ENCODE measurements at places on chromosomes 12 and 14. TPM values are rescaled to one million over a fixed set of nuclear protein-coding genes. Genes with fewer than 3 reads are reported as not detected.
A peak's percentile ranks its signal among the peaks of the same experiment; 100 is the strongest.

- DNase-seq: no peak
These were observed 53.7 kb downstream of the FOXN4 start for GRCh38 chr12:109255377-109255776.

GRCh38 chr14:54108481-54109471 is 152.2 kb upstream of the BMP4 start:
- no peak for DNase-seq

DNA sequence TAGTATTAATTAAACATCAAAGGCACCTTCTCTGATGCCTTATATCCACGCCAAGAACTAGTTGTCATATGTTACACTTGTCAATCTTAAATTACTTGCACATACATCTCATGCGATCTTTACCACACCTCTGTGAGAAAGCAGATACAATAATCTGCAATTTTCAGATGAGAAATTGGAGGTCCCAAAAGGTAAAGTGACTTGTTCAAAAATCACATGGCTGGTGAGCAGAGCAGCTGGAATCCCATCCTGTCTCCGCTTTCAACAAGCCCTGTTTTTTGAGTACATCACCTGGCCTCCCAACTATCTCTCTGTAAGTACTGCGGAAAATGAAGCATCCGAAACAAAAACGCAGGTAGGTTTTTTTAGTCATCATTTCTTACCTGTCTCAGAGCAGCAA is 203.4 kb upstream of the FOXN3 start:
- peak; percentile 15 for DNase-seq

GRCh38 chr14:71803539-71804260 is 128.5 kb upstream of the RGS6 start:
- no peak for DNase-seq

The CCDC175 gene
- not detected for total RNA-seq

GRCh38 chr12:94126067-94126466 is 22.3 kb upstream of the PLXNC1 start:
- no peak for DNase-seq

GRCh38 chr12:101459642-101460346 is 15.3 kb upstream of the SPIC start:
- DNase-seq: no peak

The TIMELESS gene
- 33.3 TPM for total RNA-seq

- DNase-seq: no peak
These were observed 25.0 kb downstream of the KTN1 start for GRCh38 chr14:55604900-55605418.

DNA sequence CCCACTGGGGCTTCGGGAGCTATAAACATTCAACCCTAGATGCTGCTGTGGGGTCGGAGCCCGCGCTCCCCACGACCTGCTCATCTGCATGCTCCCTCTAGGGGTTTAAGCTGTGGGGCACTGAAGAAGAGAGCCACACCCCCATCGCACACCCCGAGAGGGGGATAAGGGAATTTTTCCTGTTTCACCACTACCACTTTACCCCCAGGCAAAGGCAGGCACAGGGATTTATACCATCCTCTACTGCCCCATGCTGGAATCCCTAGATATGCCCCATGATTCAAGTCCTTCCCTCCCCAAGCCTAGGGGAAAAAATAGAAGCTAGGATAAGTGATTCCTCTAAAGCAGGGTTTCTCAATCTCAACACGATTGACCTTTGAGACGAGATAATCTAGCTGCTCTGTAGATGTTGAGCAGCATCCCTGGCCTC is 59.9 kb upstream of the CCDC60 start:
- DNase-seq: no peak

- DNase-seq: peak; percentile 37
These were observed 94.2 kb downstream of the LLPH start for GRCh38 chr12:66036317-66036716.

DNA sequence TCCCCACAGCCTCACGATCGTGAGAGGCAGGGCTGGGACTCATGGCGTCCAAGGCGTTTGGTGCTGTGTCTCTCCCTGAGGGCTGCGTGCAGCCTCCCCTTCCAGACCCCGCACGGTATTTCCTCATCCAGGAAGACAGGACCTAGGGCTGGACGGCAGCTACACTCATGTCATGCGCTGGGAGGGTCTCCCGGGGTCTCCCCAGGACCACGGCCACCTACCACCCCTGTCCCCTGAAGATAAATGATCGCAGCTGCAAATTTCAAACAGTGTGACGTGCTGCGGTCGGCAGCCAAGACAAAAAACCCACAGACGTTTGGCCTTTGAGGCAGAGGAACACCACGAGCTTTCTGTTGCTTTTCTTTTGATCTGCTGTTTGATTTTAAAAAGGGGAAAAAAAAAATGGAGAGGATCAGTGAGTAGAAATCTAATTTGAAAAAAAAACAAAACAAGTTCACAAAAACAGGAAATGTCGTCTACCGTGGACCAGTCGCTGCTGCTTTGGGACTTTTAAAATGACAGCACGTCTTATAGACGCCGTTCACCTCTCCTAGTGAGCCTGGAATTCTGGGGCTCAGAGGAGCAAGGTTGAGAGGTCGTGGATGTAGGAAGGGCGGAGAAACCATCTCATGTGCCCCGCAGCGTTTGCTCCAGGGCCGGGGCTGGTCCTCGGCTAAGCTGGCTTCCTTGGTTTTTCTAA is 237.6 kb downstream of the SLC41A2 start:
- no peak for DNase-seq

GRCh38 chr14:99552572-99553216 is 51.3 kb downstream of the CCDC85C start:
- DNase-seq: no peak

- peak; percentile 96 for DNase-seq
These were observed 321.6 kb downstream of the BCL11B start for GRCh38 chr14:98950353-98950895.

The MIA2 gene
- 12.1 TPM for total RNA-seq

- DNase-seq: no peak
These were observed 13.2 kb downstream of the CPNE8 start for GRCh38 chr12:38892087-38892786.

GRCh38 chr12:30599608-30600007 is 96.1 kb downstream of the IPO8 start:
- DNase-seq: no peak

The ACOT6 gene
- total RNA-seq: not detected
